A549 treated with ZK216348 at 1 μM for 4 hours (cell line): ENCODE measurements at places on chromosomes 12 and 14. TPM values are rescaled to one million over a fixed set of nuclear protein-coding genes. Genes with fewer than 3 reads are reported as not detected.

Gene GPR65
- not detected in 5 replicates for total RNA-seq

Gene RNASE9
- total RNA-seq, result not detected in 5 replicates

Gene CELA1
- not detected in 5 replicates for total RNA-seq

Gene STYK1
- 0.14 to 0.53 TPM (median 0.31 TPM) in 5 replicates for total RNA-seq

Gene TMEM229B
- 0.15 to 0.24 TPM (median 0.18 TPM) in 5 replicates for total RNA-seq
